ENCODE measurements at places on chromosomes 11 and 22. TPM values are rescaled to one million over a fixed set of nuclear protein-coding genes. Genes with fewer than 3 reads are reported as not detected.

The KCNJ1 gene
- not detected for polyA plus RNA-seq

The RHOD gene
- polyA plus RNA-seq: 32.3 TPM

The TALDO1 gene
- polyA plus RNA-seq: 318 TPM

DNA sequence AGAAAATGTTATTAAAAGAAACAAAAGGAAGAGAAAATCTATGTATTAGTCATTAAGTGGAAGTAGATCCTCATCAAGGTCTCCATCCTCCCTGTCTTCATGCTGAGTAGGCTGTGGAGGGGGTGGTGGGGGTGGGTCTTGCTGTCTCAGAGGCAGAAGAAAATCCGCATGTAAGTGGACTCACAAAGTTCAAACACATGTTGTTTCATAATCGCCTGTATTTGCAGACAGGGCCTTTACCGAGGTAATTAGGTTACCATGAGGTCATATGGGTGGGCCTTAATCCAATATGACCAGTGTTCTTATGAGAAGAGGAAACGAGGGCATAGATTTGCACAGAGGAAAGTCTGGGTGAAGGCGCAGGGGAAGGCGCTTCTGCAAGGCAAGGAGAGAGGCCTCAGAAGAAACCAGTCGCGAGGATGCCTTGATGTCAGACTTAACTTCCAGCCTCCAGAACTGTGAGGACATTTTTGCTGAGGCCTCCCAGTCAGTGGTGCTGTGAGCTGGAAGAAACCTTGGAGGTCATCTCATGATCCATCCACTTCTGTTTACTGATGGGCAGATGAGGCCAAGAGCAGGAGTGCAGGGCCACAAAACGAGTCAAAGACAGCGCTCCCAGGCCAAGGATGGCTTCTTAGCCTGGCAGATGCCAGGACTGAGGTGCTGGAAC, 49.3 kb upstream of the THY1 start:
- DNase-seq: peak; percentile 56

GRCh38 chr11:12124306-12124705, 13.9 kb downstream of the MICAL2 start:
- DNase-seq: no peak

DNA sequence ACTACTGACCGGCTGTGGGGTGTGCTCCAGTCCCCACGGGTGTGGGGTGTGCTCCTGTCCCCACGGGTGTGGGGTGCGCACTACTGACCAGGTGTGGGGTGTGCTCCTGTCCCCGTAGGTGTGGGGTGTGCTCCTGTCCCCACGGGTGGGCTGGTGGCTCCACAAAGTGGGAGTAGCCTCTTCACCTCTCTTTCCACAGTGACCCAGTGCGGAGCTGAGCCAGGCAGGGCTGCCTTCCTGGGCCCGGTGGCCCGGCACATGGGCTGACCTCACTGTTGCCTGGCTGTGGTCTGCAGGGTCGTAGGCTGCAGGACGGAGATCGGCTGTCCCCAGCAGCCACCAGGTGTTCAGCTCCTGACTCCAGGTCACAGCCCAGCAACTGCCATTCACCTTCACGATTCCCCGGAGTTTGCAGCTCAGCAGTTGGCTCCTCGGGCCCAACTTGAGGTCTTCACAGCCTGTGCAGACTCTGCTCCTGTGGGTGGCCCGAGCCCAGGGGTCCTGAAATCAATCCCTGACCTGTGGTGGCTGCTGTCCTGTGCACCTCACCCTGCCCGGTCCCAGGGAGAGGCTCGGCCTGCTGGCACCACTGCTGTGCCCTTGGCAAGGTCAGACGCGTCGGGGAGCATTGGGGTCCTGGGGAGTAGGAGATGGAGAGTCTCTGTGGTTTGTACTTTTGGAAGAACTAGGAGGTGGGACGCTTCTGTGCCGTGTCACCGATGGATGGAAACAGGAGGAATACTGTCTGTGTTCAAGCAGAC, 414.3 kb downstream of the TBC1D22A start:
- DNase-seq: no peak

GRCh38 chr11:107076832-107077231, 58.6 kb upstream of the GUCY1A2 start:
- no peak for DNase-seq

The EMID1 gene
- not detected for polyA plus RNA-seq

DNA sequence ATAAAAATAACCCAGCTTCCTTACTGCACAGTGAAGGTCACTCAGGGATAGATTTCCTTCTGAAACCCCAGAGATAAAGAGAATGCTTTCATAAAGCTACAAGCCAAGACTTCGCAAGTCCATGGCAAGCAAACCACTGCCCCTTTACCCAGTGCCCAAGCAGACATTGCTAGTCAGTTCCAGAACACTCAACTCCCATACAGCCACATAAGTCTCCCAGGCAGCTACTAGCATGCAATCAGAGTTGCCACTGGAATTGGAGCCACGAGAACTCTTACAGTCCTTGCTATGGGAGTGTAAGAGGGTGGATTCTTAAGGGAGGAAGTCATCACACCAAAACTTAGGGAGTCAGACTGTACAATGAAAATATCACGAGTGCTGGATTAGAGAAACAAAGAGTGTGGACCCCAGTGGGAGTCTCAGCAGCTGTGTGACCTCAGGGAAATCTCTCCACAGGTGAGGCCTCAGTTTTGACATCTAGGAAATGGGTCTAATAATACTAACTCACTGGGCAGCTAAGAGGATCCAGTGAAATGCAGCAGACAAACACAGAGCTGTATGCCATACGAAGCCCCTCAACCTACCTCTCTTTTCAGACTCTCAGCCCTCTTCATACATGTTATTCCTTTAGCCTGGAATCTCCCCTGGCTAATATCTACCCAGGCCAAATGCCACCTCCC, 526.6 kb downstream of the MN1 start:
- peak; percentile 49 for DNase-seq

DNA sequence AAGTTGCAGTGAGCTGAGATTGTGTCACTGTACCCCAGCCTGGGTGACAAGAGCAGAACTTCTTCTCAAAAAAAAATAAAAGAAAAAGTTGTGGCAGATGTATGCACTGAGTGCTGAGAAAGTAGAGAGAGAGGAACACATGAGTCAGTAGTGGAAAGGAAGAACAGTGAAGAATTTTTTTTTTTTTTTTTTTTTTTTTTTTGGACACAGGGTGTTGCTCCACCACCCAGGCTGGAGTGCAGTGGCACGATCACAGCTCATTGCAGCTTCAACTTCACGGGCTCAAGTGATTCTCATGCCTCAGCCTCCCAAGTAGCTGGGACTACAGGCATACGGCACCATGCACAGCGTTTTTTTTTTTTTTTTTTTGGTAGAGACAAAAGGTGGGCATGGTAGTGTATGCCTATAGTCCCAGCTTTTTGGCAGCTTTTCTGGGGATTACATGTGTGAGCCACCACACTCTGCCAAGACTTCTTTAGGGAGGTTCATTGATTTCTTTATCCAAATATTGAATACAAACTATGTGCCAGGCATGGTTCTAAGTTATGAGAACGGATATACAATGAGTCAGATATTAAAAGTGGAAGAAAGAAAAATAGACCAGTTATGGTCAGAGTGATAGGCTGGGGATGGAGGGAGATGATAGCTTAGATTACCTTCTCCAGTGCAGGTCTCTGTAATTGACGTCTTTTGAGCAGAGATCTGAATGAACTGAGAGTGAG, 62.0 kb downstream of the YAP1 start:
- peak; percentile 86 for DNase-seq

The SMDT1 gene
- 73.6 TPM for polyA plus RNA-seq

DNA sequence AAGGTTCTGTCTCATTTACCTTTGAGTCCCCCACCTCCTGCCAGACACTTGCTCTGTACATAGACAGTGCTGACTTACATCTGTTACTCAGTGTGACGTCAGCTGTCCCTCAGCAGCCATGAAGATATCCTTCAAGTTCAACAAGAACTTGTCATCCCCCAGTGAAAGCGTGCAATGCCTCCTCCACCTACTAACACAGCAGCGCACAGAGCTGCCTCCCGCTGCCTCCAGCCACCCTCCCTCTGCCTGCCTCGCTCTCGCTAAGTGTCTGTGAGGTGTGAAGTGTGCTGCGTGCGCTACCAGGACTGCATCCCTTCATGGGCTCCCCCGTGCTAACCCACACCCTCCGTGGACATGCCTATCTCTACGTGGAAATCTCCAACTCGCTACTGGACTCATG, 621.4 kb downstream of the BRD1 start:
- no peak for DNase-seq

The BIRC3 gene
- 0.57 TPM for polyA plus RNA-seq

- DNase-seq: no peak
Measured at GRCh38 chr11:131327421-131327820, 43.0 kb upstream of the NTM start.

DNA sequence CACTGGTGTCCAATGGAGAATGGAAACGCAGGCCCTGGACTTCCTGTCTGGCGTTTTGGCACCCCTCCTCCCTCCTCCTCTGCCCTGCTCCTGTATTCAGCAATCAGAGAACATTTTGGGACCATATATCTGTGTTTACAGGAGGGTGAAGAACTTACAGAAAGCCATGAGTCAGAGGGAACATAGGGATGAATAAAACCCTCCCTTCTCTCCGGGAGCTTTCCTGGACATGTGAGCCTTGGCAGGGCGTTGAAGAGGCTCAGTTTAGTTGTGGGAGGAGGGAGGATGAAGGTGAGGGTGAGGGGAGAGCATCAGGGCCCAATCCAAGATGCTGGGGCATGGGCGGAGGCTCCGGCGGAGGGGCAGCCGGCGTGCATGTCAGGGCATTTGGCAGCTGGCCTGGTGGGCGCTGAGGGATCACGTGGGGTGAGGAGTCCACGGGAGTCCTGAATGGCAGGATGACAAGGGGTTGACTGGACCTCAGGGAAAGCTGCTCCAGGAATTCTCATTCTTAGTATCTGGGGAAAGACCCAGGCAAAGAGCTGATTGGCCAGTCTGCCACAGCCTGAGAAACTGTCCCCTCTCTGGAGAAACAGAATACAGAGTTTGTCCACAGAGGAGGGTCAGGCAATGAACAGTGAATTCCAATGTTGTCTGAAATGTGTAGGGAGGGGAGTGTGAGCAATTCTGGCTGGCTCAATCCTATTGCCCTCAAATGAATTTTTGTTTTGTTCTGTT, 28.9 kb downstream of the MICAL2 start:
- peak; percentile 38 for DNase-seq

GRCh38 chr11:62980133-62980760, 4.5 kb downstream of the SLC22A6 start:
- DNase-seq: peak; percentile 30

DNA sequence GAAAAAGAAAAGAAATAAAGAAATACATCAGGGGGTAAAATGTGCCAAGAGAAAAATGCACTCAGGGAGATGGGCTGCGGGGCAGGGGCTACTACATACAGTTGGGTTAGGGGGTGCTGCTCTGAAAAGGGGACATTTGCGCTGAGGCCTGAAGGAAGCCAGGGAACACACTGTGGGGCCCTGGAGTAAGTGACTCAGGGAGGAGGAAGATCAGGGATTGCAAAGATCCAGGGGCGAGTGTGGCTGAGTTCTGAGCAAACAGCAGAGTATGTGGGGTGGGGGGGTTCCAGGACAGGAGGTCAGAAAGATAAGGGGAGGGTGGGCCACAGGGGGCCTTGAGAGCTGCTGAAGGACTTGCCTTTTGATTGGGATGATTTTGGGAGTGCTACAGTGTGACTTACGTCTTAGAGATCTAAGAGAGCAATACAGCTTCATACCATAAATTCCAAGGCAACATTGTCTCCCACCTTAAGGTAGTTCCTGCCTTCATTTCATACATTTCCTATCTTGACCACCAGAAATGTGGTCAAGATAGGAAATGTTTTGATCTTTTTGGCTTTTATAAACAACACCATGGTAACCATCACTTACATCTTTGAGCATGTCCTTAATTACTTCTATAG, 5.8 kb downstream of the A4GALT start:
- peak; percentile 20 for DNase-seq

DNA sequence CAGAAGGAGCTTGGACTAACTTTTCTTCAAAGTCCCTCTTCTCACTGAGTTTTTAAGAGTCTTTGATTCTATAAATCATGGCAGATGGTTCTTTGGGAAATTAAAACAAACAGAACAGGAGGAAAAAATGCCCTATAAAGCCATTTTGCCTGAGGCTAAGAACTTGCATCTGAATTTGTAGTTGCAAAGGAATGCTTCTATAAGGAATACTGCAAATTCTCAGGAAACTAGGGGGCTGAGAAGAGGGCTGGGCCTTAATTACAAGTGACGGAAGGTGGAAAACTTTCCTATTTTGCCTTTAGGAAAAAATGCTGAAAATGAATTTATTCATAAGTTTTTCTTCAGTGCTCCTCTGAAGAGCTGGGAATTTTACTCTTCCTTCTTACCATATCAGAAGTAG, 90.0 kb upstream of the NARS2 start:
- no peak for DNase-seq

DNA sequence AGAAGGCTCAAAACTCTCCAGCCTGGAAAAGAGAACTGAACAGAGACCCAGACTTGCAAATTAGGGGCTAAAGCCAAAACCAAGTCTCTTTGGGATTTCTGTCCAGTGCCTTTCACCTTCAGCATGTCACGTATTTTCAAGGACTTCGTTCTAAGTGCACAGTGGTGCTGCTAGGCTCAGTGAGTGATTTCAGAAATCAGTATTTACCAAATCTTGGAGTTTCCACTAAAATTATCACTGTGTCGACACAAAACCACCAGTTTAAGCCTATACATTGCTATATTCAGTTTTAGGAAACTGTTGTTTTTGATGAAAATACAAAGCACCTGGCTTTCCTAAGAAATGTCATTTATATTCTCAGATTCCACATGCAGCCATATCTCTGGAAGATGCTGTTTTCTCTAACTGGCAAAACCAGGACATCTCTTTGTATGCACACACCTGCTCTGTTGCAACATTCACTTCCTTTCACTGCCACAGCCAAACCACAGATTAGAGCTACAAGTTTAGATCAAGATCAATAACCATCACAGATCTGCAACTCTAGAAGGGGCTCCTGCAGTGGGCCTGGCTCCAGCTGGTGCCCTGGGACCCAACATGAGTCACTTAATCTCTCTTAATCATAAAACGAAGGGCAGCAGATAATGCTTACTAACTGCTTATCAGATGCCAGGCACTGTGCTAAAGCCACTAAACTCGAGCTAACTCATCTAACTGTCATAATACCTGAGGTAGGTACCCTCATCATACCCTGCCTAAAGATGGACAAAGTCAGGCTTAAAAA, 22.3 kb downstream of the SMCO4 start:
- DNase-seq: no peak

The OR8I2 gene
- polyA plus RNA-seq: not detected

GRCh38 chr22:38953577-38954413, 3.6 kb upstream of the APOBEC3A start:
- DNase-seq: peak; percentile 45

DNA sequence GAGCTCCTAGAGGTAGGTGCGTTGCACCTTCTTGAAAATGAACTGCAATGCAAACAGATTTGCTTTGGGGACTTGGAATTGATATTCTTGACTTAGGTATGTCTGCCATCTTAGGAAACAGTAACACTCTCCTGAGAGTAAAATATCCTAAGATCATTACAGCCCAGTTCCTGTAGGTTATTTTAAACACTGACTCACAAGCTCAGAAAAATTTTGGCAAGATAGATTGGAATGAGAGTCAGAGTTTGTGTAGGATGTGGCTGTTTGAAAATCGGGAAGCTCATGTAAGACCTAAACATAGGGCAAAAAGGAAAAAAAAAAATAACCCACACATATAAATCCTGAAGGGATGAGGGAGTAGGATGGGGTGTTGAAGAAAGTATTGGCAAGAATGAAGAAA, 377.0 kb upstream of the LRRC4C start:
- DNase-seq: no peak

Data from GM23248 (cell line).